ENCODE measurements at places on chromosomes 16 and 17.

GRCh38 chr17:68248199-68248825, 469 bp downstream of the AMZ2 start:
- no peak for DNase-seq

DNA sequence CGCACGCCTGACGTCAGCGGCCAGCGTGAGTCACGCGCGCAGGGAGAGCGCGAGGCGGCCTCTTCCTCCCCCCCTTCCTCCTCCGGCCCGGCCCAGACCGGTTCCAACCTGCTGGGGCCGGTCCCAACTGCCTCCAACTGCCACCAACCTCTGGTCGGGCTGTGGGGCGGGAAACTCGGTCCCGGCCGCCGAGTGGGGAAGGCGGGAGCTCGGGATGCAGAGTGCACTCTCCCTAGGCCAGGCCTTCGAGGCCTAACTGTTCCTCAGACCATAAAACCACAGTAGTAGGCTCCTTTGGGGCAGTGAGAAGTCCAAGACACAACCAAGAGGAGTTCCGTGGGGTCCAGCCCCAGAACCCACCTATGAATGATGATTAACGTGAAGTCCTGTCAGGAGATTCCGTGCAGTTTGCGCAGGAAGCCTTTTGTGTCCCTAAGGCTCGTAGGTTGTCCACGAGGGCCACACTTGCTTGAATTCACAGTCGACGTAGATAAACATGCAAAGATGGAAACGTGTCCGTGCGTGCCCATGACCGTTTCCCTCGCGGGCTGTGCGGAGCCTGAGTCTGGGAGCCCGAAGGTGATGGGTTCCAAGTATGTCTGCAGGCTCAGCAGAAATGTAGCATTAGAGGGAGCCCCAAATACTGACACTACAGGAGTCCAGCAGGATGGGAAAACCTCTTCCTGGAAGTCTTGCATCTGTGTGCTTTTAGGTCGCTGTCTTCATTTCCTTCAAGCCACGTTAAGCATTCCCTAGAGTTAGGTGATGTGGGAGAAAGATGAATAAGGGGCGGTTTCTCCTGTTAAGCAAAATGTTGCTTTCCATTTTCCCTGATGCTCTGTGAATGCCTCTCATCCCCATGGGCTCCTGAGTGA, 647 bp downstream of the UNK start:
- DNase-seq = peak; percentile 83

- DNase-seq = no peak
Observed at GRCh38 chr16:26993963-26994362, 72.8 kb upstream of the C16orf82 start.

- DNase-seq = no peak
Observed at GRCh38 chr16:8796469-8797363, 723 bp downstream of the TMEM186 start.

DNA sequence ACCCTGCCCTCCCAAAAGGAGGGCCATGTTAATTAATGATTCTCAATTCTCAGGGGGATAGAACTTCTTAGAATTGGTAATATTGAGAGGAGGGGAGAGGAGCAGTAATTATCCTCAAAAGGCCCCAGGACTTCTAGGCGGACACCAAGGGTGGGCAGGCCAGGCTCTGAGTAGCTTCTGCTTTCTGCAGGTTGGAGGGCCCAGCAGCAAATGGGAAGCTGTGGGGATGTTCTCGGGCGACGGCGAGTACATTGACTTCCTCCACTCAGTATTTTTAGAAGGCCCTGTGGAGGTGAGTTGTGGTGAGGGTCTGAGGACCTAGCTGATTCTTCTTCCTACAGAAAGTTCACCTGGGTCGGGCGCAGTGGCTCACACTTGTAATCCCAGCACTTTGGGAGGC, 57.5 kb downstream of the DNAH2 start:
- DNase-seq = no peak

GRCh38 chr16:53041320-53042051, 11.2 kb downstream of the CHD9NB start:
- DNase-seq = no peak

DNA sequence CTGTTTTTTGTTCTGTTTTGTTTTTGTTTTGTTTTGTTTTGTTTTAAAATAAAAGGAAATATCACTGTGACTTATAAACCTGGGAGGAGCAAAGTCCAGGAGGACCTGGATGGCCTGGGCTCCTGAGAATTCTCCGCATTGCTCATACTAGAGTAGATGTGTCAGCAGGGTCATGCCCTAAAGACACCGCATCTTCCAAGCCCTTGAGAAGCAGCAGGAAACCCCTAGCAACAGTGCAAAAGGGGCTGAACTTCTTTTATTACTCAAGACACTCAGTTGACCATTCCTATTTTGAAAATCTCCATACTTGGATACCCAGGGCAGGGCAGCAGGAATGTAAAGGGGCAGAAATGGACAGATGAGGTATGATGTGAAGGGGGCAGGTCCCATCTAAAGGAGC, 51.8 kb downstream of the SYT17 start:
- DNase-seq = no peak

DNA sequence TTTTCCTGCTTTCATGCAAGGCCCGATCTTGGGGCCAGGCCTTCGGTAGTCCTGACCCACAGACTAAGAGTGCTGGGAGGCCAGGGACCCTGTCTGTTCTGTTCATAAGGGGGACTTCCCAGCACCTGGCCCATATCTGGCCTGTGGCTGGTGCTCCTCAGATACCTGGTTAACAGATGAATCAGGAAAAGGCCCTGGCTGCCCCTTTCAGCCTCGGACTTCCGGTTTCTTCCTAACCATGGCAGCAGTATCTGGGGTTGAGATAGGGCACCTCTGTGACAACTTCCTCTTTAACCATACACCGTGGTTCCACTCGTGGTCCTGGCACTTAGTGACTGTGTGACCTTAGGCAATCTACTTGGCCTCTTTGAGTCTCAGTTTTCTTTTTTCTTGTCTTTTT, 18.4 kb downstream of the PLCG2 start:
- no peak for DNase-seq

DNA sequence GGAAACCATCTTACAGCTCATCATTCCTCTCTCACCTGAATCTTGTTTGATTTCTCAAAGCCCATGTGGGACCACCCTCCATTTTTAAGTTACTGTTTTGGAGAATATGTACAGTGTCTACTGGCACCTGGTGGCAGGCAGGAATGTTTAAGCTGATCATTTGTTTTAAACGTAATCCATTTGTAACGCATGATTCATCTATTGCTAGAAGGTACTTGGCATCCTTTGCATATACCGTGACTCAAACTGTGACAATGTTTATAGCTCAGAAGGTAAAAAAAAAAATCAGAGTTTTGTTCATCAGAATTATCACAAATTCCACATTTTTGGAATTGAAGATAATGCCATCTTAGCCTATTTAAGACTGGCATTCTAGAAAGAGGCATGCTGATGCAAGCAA, 1007.5 kb upstream of the EEF2KMT start:
- no peak for DNase-seq

DNA sequence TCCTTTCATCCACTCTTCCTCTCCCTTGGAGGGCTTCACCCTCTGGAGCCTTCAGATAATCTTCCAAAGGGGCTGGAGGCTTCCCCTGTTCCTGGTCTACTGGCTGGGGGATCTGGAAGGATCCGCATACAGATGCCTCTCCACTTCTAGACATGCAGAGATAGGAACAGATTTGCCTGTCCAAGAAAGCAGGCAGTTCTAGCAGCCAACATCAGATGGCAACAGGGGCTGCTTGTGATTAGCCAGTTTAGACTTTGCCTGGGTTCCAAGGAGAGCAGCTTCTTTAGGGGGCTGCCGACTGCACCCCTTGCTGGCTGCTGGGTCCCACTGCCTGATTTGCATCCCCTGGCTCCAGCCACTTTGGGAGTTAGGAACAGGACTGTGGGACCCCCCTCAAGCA, 6.2 kb upstream of the CD300A start:
- no peak for DNase-seq

DNA sequence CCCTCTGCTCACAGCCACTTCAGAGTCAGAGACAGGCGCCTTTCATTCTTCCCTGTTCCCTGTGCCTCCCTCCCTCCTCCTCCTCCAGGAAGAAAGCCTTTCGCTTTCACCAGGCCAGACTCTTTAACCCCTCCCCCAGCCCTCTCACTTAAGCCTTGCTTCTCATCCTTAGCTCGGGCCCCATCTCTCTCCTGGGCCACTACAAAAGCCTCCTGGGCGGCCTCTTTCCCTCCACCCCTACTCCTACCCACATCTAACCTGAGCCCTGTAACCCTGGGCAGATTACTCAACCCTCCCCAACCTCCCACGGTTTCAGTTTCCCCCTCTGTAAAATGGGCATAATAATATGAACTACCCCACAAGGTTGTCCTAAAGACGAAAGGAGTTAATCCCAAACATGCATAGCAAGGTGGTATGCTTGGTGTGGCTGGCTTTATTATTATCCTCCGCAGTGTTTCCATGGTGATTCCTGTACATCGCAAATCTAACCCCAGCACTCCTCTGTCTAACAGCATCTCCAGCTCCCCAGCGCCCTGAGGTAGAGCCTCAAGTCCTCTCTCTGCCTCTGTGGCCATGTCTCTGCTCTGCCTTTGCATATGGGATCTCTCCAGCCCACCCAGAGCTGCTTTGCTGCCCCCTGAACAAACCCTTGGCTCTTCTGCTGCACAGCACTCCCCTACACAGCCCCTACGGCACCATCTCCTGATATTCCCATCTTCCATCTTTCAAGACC, 17.7 kb downstream of the PIMREG start:
- no peak for DNase-seq

- no peak for DNase-seq
Observed at GRCh38 chr17:61662741-61663140, 71.7 kb upstream of the NACA2 start.

- no peak for DNase-seq
Observed at GRCh38 chr16:27906883-27907282, 156.6 kb downstream of the GSG1L start.

DNA sequence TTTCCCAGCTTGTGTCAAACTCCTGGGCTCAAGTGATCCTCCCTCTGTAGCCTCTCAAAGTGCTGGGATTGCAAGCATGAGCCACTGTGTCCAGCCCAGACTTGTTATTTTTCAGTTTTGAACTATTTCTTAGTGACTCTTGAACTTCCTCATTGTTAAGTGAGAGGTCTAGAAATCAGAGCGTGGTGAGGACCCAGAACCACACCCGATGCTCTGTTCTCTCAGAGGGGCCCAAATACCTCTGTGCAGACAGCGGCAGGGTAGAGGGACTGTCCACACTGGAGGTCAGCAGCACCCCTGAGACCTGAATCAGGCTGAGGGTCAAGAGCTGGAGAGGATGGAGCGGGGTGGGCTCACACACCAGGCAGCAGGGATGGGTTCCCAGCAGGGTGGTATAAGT, 47.7 kb upstream of the MEAK7 start:
- DNase-seq = no peak

DNA sequence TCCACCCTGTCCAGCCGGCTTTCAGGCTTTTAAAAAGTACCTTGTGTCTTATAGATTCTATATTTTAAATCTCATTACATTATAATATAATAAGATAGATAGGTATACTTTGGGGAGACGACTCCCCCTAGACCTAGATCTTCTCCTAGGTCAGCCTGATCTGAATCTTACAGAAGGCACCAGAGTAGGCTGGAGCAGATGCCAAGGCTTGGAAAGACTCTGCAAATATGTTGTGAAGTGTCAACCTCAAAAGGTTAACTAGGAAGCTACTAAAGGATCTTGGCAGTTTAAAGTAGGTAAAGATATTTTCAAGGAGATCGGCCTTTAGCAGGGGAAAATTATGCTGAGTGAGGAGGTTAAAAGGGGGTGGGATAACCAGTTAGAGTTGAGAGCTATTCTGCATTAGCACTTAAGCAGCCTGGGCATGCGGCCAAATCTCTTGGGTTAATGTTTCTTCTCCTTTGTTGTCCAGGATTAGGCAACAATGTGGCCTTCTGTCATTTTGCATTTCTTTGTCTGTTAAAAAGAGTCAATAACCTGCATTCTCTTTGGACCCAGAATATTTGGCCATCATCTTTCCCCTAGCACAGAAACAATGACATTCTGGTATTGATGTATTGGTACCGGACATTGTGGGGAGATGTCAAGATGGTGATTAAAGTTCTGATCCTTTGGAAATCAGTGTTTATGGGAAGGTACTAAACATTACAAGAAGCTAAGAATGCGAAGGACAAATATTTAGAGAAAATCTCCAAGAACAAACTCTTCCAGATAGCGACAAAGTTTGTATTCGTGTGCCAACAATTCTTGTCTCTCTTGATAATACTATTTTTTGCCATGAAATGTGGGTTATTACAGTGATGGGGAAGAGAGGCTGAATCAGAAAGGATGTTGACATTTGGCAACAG, 51.2 kb upstream of the DHX40 start:
- DNase-seq = no peak

GRCh38 chr17:30450125-30451027, 26.8 kb upstream of the GOSR1 start:
- DNase-seq = no peak

GRCh38 chr16:16108759-16109158, 114.5 kb downstream of the ABCC6 start:
- DNase-seq = no peak

GRCh38 chr16:11383481-11384183, 38.4 kb downstream of the RMI2 start:
- no peak for DNase-seq

- DNase-seq = no peak
Observed at GRCh38 chr17:80885947-80886582, 105.6 kb upstream of the CHMP6 start.

DNA sequence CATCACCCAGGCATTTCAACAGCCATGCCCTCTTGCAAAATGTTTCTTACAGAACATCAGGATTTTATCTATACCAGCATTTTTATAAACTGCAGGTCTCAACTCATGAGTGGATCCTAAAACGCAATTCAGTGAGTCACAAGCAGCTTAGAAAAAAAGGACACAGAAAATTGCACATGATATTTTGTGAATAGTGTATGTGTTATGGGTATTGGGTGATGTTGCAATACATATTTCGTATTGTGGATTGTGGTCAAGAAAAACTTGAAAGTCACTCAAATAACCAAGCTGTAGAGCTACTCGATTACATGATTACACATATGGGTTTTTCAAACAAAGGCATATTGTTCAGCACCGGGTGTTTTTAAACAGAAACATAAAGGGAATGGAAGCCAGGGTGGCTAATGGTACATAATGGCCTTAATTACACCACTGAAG, 1.4 kb downstream of the WIPI1 start:
- DNase-seq = no peak

DNA sequence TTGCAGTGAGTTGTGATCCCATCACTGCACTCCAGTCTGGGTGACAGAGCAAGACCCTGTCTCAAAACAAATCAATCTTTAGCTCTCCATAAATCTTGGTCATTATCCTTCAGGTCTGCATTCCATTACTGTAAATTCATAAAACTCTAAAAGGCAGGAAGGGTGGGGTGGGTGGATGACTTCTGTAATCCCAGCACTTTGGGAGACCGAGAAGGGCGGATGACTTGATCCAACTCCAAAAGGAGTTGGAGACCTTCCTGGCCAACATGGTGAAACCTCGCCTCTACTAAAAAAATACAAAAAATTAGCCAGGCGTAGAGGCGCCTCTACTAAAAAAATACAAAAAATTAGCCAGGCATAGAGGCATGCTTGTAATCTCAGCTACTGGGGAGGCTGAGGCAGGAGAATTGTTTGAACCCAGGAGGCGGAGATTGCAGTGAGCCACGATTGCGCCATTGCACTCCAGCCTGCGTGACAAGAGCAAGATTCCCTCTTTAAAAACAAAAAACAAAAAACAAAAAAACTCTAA, 2.2 kb upstream of the UBE2Z start:
- DNase-seq = no peak
